C1 segment of cervical spinal cord (tissue), 14 donors: ENCODE measurements at places on chromosomes 5 and 9.
A peak's percentile ranks its signal among the peaks of the same experiment; 100 is the strongest.

- DNase-seq, result no peak
These were observed 28.2 kb upstream of the NCS1 start for GRCh38 chr9:130143958-130144366.

DNA sequence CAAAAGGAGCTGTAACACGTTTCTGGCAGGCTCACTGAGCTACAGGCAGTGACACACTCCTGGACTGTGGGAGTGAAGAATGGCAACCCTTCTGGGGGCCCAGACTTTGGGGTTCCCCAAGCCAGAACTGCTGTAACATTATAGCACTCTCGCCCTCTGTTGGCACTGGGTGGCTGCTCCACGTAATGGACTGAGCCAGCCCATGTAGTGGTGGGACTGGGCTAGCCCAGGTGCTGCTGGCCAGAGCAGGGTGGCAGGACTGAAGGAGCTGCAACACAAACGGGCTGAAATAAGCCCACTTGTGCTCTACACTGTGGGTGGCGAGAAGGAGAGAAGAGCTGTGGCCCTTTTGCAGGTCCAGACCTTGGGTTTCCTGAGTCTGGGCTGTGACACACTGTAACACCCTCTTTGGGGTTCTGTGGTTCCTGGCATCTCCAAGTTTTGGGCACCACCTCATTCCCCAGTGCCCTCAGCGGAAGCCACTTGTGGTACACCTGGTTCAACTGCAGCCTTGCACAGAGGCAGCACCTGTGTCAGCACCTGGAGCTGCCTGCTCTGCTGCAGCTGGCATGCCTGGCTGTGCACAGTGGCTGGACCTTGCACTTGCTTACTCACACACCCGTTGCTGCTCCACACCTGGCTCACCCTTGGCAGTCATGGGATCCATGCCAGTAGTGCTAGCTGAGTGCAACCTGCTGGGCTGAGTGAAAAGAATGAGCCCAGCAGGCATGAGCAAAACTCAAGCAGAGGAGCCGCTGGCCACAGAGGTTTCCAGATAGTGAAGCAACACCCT lies 95.0 kb upstream of the PRR16 start:
- DNase-seq, result no peak

DNA sequence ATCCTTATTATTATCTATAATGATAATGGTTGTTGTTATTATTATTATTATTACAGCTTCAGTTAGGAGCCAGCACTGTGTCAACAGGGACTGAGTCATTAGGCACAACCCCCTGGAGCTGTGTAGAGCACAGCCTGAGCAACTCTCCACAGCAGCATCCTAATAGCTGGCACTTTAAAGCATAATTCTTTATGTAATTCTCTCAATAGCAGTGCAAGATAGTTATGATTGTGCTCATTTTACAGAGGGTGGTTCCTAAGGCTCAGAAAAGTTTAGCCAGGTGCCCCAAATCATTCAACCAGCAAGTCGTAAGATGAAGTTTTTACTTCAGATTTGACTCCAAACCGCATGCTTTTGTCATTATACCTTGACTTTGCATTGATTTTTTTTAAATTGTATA lies 390.3 kb downstream of the ANXA1 start:
- DNase-seq, result no peak

DNA sequence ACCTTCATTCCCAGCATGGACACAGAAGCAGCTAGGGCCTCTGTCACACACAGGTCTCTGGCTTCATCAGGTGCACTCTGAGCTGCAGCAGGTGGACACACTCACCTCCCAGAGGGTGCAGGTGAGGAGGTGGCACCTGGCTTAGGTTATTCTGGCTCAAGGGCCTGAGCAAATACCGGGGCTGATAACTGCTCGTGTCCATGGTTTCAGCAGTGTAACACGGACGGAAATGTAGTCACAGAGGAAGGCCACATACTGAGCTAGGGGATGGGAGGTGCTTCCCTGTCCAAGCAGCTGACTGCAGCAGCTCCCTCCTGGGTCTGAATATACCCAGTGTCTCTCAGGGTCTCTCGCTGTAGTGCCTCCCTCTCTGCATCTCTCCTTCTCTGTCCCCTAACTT lies 5.7 kb downstream of the PHF2 start:
- no peak for DNase-seq

GRCh38 chr5:128572051-128572929 lies 34.2 kb upstream of the FBN2 start:
- no peak for DNase-seq

DNA sequence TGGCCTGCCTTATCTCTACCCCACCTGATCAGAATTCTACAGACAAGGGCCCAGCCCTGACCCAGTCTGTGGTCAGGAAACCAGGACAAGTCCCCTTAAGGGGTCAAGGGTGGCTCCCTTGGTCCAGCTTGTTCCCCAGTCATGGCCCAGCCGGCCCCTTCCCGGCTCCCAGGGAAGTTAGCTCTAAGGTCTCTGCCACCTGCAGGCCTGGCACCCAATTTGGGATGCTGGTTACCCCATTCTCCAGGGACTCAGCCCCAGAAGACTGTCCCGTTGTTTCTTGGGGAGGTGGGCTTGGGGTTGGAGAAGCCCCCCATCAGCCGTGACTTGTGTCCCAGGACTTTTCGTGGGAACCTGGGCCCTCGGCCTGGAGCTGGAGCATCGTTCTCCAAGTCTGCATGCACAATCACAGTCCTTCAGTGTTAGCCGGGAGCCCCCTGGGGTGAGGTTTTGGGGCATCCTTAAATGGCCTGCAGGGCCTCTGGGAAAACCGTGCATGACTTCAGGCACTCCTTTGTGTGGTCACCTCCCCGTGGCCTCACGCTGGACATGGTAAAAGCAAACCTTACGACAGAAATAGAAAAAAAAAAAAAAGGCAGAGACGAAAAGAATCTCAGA lies 150.8 kb upstream of the PHYKPL start:
- no peak for DNase-seq

- no peak for DNase-seq
These were observed 52.9 kb upstream of the PTPDC1 start for GRCh38 chr9:94031380-94031779.

DNA sequence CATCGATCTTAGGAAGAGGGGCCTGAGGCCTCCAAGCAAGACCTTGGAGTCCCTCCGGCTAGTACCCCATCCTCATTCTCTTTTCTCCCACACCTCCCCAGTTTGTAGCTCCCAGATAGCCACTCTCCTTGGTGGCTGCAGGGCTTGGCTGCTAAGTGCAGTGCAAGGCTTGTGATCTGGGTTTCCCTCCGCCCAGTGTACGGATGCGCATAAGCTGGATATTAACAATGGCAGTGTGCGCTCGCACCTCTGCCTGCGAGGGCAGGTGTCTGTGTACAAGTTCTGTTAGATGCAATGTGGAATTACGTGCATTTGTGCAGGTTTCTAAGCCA lies 71.0 kb upstream of the TBCA start:
- DNase-seq, result no peak

GRCh38 chr5:66138637-66139317 lies 5.3 kb upstream of the SREK1 start:
- DNase-seq, result no peak

DNA sequence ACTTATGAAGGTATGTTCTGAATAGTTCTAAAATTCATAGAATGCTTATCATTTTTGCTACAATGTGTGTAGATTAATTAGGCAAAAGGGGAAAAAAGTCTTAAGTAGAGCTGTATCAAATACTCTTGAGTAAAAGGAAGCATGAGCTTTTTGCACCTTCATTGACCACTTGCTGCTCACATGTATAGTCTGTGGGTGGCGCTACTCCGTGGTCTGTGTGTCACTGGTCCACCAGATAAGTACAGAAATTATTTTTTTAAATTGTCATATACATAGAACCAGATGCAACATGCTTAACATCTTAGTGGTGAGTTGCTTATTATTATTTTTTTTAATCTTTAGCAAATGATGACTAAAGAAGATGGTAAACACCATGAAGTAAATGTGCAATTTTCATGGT lies 130.2 kb downstream of the MAN2A1 start:
- DNase-seq, result no peak

DNA sequence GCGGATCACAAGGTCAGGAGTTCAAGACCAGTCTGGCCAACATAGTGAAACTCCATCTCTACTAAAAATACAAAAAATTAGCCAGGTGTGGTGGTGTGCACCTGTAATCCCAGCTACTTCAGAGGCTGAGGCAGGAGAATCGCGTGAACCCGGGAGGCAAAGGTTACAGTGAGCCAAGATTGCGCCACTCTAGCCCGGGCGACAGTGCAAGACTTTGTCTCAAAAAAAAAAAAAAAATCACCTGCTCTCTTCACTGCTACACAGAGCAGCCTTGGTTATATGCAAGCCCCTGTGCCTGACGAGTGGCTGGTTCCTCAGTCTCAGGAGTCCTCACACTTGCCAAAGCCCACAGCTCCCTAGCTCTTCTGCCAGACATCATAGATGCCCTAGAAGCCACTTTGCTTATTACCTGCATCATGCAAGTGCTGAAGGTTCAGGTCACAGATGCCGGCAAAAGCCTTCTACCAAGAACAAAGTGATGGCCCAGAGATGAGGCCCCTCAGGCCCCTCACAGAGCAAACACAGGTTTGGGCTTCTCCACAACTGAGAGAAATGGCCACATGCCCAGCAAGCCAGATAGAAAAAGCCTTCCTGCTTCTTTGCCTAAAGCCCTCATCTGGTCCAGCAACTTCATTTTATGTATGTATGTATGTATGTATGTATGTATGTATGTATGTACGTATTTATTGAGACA lies 176.4 kb downstream of the AUH start:
- no peak for DNase-seq

GRCh38 chr9:137026828-137027227 lies 1.2 kb downstream of the ABCA2 start:
- peak; percentile 51 for DNase-seq

DNA sequence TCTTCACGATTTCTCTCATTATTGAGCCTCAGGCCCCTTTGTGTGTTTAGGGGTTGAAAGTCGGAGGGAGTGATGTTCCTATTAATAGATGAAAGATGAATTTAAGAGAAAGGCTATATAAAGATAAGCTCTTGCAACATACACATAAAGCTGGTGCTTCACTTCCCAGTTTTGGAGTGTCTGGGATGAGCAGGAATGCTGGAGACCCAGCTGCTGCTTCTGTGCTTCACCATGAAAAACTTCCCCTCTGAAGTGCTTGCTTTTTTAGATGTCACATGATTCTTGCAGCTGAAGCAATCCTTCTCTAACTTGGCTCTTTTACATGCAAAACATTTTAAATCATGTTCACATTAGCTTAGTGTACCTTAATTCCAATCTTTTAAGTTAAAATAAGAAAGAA lies 19.7 kb upstream of the SNCAIP start:
- DNase-seq, result no peak

GRCh38 chr9:133784731-133785561 lies 46.8 kb upstream of the SARDH start:
- DNase-seq, result no peak

DNA sequence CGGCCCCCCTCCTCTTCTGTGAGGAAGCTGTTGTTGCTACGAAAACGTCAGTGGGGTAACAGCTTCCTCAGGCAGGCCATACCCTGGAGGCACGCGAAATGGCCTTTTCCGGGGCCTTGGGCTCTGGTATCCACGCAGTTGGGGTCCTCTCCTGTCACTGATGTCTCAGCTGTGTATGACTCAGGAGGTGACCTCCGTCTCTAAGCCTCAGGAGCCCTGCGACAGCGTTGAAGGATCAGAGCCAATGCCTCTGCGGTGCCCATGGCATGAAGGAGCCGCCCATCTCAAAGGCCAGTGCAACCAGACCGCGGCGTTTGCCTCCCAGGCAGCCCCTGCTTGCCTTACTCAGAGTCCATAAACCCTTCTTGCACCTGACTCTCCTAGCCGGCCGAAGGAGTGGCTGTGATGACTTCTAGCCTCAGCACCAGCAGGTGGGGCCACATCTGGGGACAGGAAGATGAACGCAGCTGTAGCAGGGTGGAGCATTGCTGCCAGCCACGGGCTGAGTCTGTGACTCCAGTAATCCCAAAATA lies 1.0 kb upstream of the MXD3 start:
- DNase-seq, result no peak

- DNase-seq, result no peak
These were observed 70.5 kb downstream of the MLLT3 start for GRCh38 chr9:20551835-20552234.

- no peak for DNase-seq
These were observed at the start of gene PCDHGA4 for GRCh38 chr5:141354900-141355469. Gene PCDHGA4, plus strand, starts transcription at chr5:141355021. Its CDS starts 87 bp downstream, at chr5:141355108.

DNA sequence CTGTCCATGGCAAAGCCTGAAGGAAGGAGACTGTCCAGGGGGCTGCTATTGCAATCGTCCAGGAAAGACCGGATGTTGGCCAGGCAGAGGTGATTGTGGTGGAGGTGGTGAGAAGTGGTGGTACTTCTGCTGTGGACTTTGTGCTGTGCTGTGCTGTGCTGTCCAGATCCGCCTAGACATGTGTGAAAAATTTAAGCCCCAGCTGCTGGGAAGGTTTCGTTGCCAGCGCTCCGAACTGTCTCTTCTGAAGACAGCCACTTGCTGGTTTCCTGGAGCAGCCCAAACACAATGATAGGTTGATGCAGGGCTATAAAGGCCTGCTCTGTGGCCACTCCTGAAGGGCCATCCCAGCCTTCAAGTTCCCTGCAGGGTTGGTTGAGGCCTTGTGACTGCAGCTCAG lies 223.0 kb upstream of the MPDZ start:
- no peak for DNase-seq

DNA sequence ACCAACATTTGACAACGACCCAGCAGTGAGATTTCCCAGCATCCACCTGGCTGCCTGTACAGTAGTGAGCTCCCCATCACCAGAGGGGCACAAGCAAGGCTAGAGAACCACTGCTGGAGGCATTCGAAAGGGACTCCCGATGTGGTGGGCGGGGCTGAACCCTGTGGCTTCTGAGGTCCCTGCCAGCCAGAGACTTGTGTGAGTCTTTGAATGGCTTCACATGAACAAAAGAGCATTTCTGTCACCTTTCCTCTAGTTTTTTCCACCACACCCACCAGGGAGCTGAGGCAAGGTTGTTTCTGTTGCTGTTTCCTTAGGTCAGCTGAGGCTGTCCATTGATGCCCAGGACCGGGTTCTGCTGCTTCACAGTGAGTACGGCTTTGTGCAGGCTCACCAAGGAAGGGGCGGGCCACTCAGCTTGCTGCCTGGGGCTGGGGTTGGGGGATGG lies 15.7 kb downstream of the RGS3 start:
- DNase-seq, result no peak

DNA sequence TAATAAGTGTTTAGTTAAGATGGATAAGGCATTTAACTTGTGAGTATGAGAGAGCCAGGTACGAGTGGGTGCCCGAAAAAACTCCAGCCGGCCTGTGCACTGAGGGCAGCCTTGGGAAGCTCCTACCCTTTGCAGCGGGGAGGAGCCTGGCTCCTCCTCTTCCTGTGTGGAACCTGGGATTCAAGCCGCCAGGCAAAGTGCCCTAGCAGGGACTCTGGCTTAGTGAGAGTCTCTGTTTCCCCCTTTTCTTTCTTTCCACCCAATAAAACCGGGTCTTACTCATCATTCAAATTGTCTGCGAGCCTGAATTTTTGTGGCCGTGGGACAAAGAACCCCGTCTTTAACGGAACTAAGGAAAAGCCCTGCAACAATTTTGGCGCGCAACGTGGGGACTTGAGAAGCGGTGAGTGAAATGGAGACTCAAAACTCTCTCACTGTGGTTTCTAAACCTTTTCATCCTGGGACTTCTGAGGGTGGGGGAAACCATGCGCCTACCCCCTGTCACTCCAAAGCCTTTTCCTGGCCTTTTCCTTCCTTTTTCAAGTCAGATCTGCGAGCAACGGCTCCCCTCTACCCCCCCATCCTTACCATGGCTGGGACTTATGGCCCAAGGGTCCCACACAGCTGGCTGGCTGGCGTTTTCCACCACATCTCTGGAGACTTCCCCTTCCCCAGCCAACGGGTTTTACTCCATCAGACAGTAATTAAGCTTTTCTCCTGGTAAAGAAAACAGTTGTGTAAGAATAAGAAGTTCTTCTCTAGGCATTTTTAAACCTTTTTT lies 535.7 kb upstream of the ACO1 start:
- no peak for DNase-seq

GRCh38 chr9:17721954-17722353 lies 143.1 kb downstream of the SH3GL2 start:
- DNase-seq, result no peak

GRCh38 chr9:7146582-7146981 lies 388.8 kb downstream of the KDM4C start:
- no peak for DNase-seq
